AG08395 (cell line): ENCODE measurements at places on chromosomes 7 and 10.

DNA sequence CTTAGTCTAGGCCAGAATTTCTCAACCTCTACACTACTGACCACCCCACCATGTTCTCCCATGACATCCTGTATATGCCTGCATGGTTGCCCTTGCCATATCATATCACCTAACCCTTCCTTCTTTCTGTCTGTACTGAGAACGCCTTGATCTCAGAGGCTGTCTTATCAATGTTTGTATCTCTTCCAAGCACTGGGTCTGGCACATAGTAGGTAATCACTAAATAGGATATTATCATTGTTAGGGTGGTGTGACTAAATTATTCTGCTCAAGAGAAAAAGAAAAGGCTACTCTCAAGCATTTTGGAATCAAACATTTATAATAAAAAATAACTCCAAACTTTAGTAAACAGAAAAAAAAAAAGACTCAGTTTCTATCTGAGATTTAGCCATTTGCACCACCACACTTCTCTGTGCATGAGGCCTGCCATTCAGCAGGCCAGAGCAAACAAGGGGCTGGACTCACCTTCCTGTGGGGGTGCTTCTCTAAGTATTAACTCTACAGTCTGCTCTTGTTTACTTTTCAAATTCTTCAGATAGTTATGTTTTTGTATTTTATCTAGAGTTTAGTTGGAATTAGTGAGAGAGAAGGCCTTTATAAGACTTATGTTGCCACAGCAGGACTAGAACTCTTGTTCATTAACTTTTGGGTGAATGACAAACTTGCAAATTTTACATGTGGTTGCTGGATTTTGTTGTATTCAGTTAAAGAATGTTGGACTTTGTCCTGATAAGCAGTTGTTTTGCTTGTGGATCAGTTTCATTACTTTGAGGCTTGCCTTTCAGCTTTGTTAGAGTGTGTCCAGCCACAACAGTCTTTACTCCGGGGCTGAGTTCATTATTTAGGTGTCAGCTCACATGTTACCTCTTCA is 5.4 kb downstream of the AGBL3 start:
- DNase-seq, result no peak

DNA sequence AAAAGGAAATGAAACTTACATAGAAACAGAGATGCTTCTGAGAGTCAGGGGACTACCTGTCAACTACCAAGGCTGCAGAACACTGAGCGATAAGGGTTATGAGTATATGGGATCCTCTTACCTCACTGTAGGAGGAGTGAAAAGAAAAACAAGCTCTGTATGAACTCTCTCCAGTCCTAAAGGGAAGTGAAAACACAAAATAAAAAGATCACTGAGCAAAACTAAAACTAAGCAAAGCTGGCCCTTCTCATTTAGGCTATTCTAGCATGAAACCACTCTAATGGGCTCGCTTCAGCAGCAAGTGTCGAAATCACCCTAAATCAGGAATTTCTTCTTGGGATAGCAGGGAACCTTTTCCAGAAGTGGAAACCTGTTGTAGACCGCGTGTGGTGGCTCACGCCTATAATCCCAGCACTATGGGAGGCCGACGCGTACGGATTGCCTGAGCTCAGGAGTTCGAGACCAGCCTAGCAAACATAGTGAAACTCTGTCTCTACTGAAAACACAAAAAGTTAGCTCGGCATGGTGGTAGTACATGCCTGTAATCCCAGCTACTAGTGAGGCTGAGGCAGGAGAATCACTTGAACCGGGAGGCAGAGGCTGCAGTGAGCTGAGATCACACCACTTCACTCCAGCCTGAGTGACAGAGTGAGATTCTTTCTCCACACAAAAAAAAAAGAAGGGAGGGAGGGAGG is 27.0 kb downstream of the DCLRE1C start:
- no peak for DNase-seq

DNA sequence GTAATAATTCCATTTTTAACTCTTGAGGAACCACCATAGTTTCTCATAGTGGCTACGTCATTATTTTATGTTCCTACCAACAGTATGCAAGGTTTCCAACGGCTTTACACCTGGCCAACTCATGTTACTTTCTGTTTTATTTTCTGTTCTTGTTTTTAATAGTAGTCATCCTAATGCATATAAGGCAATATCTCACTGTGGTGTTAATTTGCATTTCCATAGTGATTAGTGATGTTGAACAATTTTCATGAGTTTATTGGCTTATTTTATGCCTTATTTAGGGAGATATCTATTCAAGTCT is 465.5 kb upstream of the KLF6 start:
- DNase-seq, result no peak

GRCh38 chr7:151689196-151689971 is 169.7 kb upstream of the RHEB start:
- DNase-seq, result no peak

GRCh38 chr10:50439187-50439586 is 184.6 kb downstream of the SGMS1 start:
- no peak for DNase-seq

DNA sequence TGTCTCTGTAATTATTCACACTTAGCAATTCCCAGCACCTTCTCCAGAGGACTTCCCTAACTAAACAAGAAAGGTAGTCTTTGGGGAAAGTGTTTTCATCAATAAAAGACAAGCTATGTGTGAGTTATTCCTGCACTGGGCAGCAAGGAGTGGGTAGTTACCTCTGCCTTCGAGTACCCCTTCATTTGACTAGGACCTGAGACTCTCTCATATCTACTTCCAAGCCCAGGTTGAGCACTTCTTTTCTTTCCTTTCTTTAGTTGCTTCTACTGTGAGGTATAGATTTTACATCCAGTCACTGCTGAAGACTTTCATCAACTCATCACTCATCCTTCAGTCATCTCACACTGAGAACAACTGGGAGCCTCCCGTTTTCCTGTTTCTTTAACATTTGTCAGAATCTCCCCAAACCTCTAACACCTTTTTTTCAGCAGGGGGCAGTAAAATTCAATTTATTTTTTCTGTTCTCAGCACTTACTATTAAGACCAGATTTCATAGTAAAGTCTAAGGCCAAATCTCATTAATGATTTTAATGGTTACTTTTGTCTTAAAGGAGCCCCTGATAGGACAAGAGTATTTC is 80.1 kb upstream of the PRSS1 start:
- peak; percentile 22 for DNase-seq

GRCh38 chr7:51278797-51279196 is 37.8 kb downstream of the COBL start:
- DNase-seq, result no peak

DNA sequence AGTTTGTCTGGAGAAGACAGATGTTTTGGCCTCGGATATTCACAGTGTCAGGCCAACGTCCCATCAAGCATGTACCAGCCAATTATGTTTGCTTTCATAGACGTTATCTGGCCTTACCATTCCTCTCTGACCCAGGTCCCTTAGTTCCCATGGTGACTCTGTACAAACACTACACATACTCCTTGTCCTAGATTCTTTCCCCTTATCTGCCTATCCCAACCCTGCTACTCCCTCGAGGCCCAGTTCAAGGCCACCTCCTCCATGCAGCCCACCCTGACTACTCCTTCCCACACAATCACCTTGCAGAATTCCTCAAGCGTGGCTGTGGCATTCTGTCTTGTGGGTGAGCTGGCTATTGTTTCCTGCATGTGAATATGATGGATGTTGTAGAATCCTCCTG is 155.2 kb downstream of the PRKAG2 start:
- no peak for DNase-seq
